ENCODE measurements at places on chromosomes 12 and 14. TPM values are rescaled to one million over a fixed set of nuclear protein-coding genes. Genes with fewer than 3 reads are reported as not detected.

Gene SLC6A13
- not detected for total RNA-seq

GRCh38 chr12:92271341-92271740 lies 125.7 kb upstream of the BTG1 start:
- no peak for DNase-seq

Gene SPRYD3
- 20.1 TPM for total RNA-seq

DNA sequence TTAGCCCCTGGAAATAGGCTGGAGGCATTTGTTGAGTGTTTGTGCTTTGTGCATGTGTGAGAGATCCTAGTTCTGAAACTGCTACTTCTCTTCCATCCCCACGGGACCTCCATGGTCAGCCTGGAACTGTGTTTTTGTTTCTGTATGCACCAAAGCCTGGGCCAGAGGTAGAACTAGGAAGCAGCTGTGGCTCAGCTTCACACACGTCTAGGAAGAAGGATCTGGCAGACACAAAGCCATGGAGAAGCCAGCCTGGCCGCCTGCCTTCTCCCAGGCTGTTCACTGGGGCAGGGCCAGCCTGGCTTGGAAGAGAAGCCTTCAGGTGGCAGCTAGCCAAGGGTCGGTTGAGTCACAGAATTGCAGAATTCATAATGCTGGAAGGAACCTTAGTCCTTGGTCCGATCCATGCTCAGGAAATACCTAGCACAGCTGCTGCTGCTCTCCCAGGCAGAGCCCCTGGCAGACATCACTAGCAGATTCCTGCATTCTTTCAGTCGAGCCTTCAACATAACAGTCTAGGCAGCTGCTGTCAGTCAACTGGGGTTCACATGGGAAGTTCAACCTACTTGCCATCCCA lies 27.0 kb downstream of the RIN3 start:
- no peak for DNase-seq

GRCh38 chr12:95859344-95859816 lies 628 bp downstream of the SNRPF start:
- DNase-seq, result peak; percentile 36

Gene SERPINA3
- total RNA-seq, result not detected

Gene SLCO1B3
- not detected for total RNA-seq

Gene DPY19L2
- 0.91 TPM for total RNA-seq

Gene NEUROD4
- not detected for total RNA-seq

- DNase-seq, result no peak
Measured at GRCh38 chr12:89815225-89815624, 106.6 kb upstream of the ATP2B1 start.

All from activated naive CD4-positive, alpha-beta T cell treated with anti-CD3 and anti-CD28 coated beads for 36 hours (primary cell).